ENCODE measurements at places on chromosomes 2 and 18.

DNA sequence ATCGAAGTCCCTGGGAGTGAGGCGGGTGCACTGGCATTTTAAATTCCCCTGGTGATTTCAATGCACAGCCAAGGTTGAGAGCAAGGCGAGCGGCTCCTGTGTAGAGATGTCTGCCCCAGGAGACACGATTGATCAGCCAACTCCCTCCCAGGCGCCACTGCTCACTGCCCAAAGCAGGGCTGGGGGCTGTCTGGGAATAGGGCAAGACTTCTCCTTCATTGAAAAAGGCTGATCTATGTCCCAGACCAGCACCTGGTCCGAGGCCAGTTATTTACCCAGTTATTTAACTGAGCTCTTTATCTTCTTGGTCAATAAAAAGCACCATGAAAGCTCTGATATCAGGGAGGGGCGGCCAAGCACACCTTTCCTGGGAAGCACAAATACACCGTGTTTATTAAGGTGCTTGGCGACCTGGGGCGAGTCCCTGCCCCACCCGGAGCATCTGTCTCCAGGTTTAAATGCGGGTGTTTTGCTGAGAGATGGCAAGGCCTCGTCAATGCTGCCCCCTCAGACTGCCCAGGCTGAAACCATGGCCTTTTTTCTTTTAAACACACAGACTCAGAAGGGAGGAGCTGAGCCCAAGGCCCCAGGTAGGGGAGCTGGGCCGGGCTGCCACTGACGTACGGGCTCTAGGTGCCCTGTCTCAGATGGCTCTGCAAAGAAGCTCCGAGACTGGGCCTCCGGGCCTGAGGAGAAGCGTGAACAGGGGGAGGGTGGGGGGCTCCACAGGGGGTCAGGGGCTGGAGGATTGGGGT is 73.9 kb upstream of the HPCAL1 start:
- no peak for DNase-seq

- no peak for DNase-seq
Observed at GRCh38 chr18:29056800-29057199, 879.9 kb upstream of the CDH2 start.

DNA sequence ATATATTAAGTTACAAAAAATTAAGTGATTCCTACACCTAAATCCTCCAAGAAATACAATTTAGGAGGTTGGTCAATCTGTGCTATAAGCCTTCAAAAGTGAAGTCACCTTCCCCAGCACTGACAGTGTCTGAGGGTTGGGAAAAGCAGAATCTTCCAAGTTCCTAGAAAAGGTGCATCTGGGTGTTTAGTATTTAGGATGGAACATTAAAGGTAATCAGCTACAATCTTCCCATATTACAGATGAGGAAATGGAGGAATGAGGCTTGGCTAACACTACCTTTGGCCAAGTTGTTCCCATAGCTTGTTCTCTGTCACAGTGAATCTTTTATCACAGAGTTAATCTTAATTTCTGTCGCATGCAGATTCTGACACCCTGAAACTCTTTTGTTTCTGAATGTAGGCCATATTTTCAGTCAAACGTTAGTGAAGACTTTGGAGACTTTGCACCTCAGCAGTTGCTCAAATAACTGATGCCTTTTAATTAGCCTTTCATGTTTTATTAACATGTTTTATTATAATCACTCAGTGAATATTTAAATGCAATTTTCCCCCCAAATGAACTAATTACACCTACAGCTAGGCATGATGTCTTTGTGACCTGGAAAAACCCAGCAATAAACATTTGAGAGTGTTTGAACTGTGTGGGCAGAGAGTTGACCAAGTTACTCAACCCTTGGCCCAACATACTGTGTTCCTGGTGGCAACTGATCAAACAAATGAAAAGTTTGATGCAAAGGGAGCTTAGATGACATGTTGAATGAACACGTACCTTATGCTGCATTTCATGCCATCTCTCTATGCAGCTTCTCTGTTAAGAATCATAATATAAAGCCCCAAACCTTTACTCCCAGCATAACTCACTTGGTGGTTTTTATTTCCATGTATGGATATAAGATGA is 17.6 kb downstream of the FN1 start:
- no peak for DNase-seq

DNA sequence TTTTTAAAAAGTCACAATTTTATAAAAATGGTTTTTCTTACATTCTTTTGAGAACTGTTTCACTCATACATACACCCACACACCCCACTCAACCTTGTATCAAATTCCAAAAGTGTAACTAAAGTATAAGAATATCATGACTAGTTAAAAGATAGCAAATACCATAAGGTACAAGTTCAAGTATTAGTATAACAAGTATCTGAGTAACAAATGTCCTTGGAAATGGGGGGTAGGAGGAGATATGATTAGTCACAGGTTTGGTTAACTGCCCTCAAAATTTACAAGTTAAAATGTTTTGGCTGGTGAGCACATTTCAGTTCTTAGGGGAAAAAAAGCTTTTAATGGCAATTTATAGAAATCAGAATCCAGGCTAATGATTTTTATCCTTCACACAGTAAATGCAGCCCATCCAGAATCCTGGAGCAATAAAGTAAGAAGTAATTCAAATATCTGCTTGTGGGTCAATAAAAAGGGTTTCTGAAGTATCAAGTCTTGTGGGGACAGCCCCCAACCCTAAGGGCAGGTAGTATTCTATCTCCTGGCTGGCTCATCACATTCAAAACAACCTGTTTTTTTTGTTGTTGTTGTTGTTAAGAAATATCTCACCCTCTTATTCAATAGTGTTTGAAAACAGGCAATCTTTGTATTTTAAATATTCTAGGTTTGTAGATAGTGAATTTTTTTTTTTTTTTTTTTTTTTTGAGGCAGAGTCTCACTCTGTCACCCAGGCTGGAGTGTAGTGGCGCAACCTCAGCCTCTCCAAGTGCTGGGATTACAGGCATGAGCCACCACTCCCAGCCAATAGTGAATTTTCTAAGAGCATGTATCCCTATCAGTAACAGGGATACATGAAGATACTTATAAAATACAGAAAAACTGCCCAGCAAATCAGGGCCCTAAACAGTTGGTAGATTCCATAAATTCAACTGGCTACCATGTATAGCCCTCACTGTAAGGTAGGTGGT is 14.5 kb downstream of the IAH1 start:
- DNase-seq = no peak

- DNase-seq = no peak
Observed at GRCh38 chr2:17591846-17592245, 51.4 kb downstream of the VSNL1 start.

GRCh38 chr2:28772351-28772750 is 20.7 kb downstream of the PPP1CB start:
- DNase-seq = no peak

DNA sequence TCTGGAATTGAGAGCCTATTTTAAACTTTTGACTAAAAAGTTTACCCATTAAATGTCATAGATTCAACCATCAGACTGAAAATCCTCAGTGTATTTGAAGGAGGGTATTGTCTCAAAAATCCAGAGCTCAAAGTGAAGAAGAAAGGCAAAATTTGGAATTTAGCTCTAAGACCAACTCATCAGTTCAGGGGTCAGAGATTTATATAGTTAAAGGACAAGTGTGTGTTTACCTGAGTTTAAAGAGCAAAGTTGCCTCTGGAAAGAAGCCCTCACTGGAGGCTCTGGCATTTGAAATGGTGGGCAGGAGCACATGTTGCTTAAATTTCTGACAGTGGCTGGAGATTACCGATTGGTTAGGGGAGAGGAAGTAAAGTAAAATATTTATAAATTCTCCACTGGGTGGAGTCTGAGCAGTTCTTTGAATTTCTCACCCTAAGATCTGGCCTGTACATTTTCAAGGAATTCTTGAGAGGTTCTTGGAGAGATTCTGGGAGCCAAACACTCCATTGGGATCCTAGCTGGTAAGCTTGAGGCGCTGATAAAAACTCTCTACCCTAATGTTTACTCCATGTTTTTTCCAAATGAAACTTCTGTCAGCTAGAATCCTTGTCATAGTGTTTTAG is at the start of gene KYNU:
KYNU (plus strand) TSS at position 449 of the 623 bp plus-strand sequence. CDS start 7,704 bp downstream, outside the sequence.
- no peak for DNase-seq

DNA sequence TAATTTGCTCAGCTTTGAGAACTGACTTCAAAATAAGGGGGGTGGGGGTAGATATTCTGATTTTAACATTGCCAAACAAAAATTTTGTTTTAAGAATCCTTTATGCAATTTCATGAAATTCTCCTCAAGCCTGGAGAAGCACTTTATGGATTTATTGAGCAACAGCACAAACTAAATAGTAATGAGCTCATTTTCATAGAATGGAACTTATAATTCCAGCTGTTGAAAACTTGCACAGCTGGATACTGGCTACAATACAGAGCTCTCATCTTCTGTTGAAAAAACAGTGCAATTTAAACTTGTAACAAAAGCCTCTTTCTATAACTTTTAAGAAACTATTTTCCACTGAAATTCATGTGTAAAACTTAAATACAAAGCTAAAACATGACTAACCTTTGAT is 137.6 kb upstream of the FN1 start:
- no peak for DNase-seq

DNA sequence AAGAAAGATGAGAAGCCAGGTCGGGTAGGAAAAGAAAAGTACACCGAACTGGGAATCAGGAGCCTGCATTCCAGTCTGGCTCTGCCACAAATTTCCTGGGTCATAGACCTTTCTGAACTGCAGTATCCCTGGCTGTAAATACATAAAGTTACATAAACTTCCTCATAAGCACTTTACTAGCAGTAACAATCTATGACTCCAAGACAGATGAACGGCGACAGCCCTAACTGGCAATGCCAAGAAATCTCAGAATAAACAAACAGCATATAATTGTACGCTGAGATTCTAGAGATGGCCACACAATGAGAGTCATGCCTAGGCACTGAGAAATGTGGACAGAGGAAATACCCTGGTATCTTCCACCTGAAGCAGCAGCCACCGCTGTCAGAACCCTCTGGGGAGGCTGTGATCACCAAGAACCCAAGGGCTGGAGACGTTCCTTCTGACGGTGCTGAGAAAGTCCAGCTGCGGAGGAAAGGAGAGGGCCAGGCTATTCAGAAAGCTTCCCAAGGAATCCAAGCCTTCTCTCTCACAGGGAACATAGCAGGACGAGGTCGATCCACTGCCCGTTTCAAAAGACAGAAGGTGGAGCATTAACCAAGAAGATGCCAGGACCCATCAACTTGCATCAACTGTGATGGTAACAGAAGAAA is 89.3 kb upstream of the SLC66A3 start:
- no peak for DNase-seq

- peak; percentile 84 for DNase-seq
Observed at GRCh38 chr18:41954827-41955613, at the start of gene PIK3C3. Gene PIK3C3, plus strand, starts transcription at chr18:41955234. Its CDS starts 58 bp downstream, at chr18:41955292.

DNA sequence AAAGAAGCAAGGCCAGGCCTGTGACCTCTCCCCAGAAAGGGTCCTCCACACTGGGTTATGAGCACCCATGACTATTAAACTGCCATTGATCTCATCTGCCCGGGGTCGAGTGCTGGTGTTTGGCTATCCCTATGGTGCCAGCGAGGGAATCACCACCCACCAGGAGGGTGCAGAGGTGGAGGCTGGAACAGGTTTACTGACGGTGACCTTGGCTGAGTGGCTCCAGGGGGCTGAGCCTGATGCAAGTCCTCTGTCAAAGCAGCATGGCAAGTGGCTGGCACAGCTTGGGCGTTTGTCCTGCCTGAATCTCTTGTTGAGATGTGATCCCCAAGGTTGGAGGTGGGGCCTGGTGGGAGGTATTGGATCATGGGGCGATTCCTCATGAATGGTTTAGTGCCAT is 196.4 kb upstream of the HDAC4 start:
- no peak for DNase-seq

GRCh38 chr2:27823135-27823534 is 51.6 kb downstream of the MRPL33 start:
- no peak for DNase-seq

DNA sequence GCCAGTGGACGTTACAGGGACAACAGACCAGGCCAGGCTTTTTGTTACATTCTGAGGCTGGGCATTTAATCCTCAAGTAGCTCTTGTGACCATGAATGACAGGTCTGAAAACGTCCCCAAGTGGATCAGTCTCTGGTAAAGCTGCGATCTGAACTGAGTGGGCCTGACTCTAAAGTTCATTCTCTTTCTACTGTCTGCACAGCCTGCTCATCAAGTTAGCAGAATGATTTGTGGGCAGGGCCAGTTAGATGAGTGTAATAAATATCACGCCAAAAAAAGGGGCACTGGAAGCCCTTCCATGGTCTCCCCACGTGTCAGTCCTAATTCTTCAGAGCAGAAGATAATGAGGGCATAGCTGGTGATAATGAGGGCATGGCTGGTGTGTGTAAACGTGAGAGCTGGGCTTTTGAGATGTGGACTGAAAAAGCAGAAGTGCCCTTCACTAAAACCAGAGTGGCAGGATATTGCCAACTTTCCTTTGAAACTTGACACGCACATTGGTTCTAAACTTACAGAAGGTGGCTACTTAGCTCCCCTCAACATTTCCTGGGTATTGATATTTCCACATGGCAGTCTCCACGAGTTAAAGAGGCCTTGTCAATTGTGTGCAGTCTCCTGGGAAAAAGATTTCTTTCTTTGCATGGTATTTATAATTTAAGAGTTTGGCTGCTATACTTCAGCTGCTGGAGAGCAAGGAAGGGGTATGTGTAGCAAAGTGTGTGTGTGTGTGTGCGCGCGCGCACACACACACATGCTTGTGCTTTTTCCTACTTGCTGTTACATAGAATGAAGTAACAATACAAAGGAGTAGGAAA is 72.7 kb upstream of the LYPD6B start:
- no peak for DNase-seq

- no peak for DNase-seq
Observed at GRCh38 chr2:30216157-30216556, 15.2 kb upstream of the LBH start.

DNA sequence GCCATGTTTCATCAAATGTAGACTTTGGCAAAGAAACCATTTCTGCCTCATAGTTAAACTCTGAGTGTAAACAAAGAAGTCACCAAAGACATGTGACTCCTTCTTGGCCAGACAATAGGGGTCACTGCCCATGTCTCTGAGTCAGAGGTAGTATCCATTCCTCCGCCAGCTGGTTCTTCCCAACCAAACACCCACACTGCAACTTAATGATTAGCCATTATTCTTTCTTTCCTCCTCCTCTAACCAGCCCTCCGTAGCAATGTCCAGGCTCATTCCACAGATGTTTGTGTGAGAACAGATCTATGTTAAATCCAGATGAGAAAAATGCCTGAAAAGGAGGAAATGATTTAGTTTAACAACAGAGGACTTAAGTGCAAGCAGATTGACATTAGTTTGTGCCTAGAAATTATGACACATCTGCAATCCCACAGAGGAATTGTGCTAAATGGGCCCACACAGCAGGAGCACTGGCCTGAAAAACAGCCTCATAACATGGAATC is 127.9 kb upstream of the SH3BP4 start:
- no peak for DNase-seq

- DNase-seq = no peak
Observed at GRCh38 chr2:110995911-110996310, 124.8 kb upstream of the BCL2L11 start.

GRCh38 chr18:75545189-75545588 is 117.7 kb upstream of the SMIM21 start:
- no peak for DNase-seq

GRCh38 chr2:199480966-199481365 is 23.2 kb upstream of the SATB2 start:
- no peak for DNase-seq

- DNase-seq = no peak
Observed at GRCh38 chr2:19356545-19357401, 1.6 kb downstream of the OSR1 start.
